Fibroblast of the aortic adventitia (primary cell): ENCODE measurements at places on chromosomes 11 and 22.

- DNase-seq, result no peak
These were observed 43.1 kb downstream of the ARL14EP start for GRCh38 chr11:30365793-30366517.

GRCh38 chr22:49453771-49454170 is 373.9 kb downstream of the BRD1 start:
- no peak for DNase-seq

DNA sequence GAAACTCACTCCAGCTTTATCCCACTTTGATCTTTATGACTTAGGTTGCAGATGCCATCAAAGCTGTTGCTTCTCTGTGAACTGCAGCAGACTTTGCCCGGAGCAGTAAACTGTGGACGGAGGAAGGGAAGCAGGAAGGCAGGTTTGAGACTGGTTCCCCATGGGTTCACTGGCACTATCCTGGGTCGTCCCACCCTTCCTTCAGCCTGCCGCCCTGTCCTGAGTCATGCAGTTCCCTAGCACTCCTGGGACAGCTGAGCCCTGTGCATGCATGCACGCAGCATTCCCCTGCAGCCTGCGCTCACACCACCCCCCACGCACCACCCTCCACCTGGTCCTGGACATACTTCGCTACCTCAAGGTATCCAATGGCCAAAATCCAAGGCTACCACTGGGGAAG is 23.5 kb upstream of the P2RY2 start:
- no peak for DNase-seq

DNA sequence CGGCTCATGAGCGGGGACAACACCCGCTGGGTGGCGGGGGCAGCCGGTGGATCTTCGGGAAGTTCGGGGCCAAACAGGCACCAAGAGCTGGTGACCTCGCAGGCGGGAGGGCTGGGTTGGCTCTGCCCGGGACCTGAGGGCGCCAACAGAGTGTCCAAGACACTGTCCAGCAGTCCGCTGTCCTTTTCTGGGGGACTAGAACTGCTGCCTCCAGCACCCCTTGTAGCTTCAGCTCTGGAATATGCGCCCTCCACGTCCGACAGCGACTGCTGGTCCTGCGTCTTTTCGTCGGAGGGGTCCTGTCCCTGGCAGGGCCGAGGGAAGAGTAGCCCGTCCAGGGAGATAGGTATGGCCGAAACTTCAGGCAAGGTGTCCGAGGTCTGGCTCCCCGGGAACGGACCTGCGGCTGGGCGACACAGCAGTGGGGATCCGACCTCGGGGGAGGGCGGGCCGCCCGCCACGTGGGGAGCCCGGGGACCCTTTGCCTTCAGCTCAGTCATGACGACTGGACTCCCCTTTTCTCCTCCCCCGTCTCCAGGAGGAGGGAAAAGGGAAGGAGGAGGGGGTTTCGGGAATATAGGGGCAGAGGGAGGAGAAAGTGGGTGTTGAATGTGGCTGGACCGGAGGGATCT is 926 bp downstream of the PGR start:
- no peak for DNase-seq

GRCh38 chr22:17085277-17086181 is 729 bp downstream of the IL17RA start:
- peak; percentile 4 for DNase-seq

DNA sequence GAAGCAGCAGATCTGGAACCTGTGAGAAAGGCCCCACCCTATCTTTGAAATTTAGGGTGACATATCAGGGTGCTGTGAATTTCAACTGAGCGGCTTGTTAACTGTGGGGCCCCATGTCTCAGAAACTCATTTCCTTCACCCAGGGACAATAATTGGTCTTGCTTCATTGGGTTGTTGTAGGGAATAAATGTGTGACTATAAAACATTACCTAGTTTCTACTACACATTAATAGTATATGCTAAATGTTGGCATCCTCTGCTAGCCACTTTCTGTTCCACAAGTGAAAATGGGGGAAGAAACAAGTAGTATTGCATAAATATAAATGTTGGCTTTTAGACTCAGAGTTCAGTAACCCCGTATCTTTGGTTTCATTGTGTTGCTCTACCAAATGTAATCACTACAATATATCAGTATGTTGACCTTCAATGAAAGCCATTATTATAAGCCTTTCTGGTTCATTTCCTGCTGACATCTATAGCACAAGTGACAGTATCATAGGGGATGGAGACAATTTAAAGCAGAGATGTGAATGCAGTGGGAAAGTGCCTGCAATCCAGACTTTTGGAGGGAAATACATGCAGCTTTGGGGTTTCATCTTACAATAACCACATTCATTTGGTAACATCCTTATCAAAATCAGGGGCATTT is 905.5 kb upstream of the RAG2 start:
- no peak for DNase-seq

DNA sequence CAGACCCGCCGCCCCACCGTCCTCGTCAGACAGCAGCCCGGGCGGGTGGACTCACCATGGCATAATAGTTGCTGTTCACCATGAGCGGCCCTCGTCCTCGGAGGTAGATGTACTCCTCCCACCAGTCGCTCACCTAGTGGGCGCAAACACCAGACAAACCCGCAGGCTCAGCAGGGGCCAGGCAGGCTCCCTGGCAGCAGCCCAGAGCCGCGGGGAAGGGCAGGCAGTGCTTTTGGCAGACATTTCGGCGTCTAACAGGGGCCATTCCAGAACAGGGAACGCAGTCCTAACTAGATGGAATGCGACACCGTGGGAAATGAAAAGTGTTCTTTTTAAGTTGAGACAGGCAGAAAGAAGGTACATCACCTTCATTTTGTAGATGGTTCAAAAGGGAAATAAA is 44.9 kb downstream of the CPT1A start:
- no peak for DNase-seq

- peak; percentile 91 for DNase-seq
These were observed 34.1 kb downstream of the LIF start for GRCh38 chr22:30212363-30212995.

GRCh38 chr11:69841859-69842698 is 22.9 kb upstream of the FGF3 start:
- peak; percentile 4 for DNase-seq

- no peak for DNase-seq
These were observed 17.3 kb upstream of the TREH start for GRCh38 chr11:118696673-118697226.

DNA sequence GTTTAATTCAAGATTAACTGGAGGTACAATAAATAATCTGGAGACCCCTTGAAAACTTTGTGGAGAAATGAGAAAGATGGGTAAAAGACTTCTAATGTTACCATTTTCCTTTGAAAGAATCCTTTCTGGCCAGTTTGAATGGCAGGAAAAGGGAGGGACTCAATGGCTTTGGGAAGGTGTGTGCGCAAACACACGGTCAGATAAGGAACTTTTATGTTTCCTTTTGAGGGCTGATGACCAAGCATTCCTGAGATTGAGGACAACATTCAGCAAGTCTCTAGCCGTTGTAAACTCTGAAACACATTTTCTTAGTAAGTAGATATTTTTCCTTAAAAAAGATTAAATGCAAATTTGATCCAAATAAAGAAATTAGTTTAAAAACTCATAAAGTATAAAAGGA is 909.7 kb upstream of the TENM4 start:
- DNase-seq, result no peak

DNA sequence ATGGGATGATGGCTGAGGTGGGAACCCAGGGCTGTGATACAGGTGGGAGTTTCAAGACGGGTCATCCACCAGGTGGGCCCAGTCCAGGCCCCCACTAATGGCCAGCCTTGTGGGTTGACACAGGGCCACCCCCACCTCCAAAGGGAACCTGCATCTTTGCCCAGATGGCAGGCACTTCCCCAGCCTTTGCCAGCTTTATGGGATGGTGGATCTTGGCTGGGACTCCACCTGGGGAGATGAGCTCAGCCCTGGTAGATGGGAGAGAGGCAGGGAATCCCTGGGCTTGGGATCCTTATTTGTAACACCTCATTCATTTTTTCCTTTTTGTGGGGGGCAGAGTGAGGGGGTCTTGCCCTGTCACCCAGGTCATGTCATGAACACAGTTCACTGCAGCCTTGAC is 33.4 kb downstream of the CD82 start:
- no peak for DNase-seq

GRCh38 chr22:29078869-29079207 is 6.0 kb downstream of the KREMEN1 start:
- DNase-seq, result no peak

GRCh38 chr11:46237248-46238077 is 40.0 kb upstream of the CREB3L1 start:
- DNase-seq, result peak; percentile 83

- no peak for DNase-seq
These were observed 29.3 kb downstream of the KIRREL3 start for GRCh38 chr11:126971305-126971704.

DNA sequence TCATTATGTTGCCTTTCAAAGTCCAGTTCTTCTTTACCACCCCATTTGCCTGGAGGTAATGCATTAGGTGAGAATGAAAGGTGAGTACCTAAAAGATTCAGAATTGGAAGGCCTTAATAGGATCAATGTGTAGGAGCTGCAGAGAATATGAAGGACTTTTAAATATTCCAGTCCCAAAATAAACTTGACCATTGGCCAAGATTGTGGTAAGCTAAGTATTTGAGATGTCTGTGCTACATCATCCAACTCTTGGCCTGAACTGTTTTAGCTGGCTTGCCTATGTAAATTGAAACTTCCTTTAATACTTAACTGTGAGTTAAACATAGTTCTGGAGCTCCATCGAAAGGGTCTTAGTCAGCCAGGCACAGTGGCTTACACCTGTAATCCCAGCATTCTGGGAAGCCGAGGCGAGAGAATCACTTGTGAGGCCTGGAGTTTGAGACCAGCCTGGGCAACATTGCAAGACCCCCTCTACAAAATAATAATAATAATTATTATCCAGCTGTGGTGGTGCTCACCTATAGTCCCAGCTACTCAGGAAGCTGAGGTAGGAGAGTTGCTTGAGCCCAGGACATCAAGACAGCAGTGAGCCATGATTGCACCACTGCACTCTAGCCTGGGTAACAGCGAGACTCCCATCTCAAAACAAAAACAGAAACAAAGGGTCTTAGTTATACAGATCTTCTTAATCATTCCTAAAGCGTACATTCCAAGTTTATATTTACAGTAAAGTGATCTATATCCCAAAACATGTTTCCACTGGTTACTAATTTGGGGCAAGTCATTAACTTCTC is 29.8 kb downstream of the MTMR3 start:
- peak; percentile 96 for DNase-seq
